Kidney (tissue), 22 donors: ENCODE measurements at places on chromosomes 3 and 15. TPM values are rescaled to one million over a fixed set of nuclear protein-coding genes. Genes with fewer than 3 reads are reported as not detected.

SYNPR gene
- polyA plus RNA-seq = not detected

SEMA5B gene
- polyA plus RNA-seq = 6.6 TPM

ACP3 gene
- 31.8 TPM for polyA plus RNA-seq

GRCh38 chr3:111260878-111261277, 189.3 kb downstream of the NECTIN3 start:
- DNase-seq = no peak

- no peak for DNase-seq
These were observed 82.6 kb downstream of the ARHGAP31 start for GRCh38 chr3:119376758-119377157.

GRCh38 chr3:353191-353739, 156.7 kb downstream of the CHL1 start:
- DNase-seq = no peak

GRCh38 chr3:170356596-170357175, 829 bp upstream of the SKIL start:
- DNase-seq = peak; percentile 92

DNA sequence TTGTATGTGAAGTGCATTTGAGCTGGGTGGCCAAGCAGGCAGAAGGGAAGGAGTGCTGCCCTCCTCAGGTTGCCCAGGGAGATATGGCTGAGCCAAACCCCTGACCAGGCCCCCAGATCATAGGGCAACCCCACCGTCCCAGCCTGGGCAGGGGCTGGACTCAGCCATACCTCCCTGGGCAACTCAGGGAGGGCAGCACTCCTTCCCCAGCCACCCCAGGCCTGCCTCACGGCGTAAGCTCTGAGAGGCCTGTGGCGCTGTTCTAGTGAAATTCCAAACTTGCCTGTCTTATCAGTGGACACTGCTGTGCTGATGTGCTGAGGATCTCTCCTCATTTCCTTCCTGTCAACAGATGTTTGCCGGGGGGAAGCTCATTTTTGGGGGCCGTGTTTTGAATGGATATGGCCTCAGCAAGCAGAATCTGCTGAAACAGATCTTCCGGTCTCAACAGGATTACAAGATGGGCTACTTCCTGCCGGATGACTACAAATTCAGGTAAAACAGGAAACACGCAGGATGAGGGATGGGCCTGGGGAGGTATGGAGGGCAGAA, 57.6 kb upstream of the FGD5 start:
- DNase-seq = no peak

GRCh38 chr3:3038201-3038991, 71.8 kb downstream of the IL5RA start:
- DNase-seq = no peak

GRCh38 chr3:14918356-14918860, 29.0 kb upstream of the NR2C2 start:
- DNase-seq = no peak
